ENCODE measurements at places on chromosomes 11 and 22. TPM values are rescaled to one million over a fixed set of nuclear protein-coding genes. Genes with fewer than 3 reads are reported as not detected.
A peak's percentile ranks its signal among the peaks of the same experiment; 100 is the strongest.

GRCh38 chr11:38169286-38169685 lies 1571.2 kb upstream of the RAG2 start:
- DNase-seq: no peak

- DNase-seq: peak; percentile 86
Measured at GRCh38 chr22:50157709-50158375, 12.7 kb upstream of the PANX2 start.

DNA sequence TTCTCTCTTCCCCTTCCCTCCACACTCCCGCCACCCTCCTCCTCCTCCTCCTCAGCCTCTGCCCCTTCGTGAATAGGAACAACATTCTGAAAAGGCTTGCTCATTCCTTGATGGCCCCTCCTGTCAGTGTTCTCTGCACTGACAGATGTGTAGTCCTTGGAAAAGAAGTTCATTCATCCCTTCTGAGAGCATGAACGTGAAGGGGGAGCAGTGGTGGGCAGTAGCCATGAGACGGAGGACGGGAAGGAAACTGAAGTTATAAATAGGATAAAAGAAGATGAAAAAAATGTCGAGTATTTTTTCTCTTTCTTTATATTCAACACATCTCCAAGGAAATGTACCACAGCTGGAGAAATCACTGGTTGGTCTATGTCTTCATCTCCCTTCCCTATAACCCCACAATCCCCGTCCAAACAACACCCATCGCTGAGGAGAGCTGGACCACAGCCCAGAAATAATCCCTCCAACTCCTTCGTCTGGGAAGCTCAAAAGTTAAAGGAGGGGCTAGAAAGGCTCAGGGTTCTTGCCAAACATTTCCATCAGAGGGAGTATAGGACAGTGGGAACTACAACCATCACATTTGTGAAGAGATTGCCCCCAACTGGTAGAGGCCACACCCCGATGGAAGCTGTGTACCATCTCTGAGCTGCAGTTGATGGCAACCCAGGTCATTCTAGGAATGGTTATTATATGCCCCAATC lies 33.5 kb downstream of the ETS1 start:
- no peak for DNase-seq

DNA sequence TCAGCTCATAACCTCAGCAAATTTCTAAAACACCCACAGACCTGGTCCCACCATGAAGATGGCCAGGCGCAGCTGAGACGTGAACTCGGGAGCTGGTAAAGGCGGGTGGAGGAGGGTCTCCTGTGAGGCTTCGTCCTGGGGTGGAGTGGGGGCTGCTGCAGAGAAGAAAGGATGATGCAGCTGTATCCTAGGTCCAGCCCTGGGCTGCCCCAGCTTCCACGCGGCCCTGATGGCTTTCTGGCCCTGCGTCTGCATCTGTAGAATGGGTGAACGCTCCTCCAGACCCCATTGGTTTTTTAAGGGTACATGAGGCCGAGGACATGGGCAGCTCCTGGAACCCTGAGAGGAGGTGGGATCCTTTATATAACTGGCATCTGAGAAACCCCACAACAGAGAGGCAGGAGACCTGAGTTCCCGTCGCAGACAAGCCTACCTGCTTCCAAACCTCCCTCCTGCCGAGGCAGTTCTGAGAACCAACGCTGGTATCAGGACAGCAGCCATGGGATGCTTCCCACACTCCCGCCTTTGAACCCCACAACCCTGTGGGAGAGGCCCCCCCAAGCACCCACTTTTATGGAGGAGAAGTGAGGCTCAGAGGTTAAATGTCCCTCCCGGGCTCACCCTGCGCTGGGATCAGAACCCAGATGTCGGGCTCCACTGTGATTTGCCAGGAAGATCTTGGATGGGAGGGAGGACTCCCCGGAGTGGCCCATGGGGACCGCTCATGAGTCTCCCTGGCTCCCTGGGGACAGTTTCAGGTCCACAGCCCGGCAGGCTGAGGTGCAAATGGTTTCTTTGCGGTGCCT lies 55.2 kb upstream of the FGF3 start:
- DNase-seq: peak; percentile 21

- no peak for DNase-seq
Measured at GRCh38 chr11:74739546-74740270, 8.5 kb upstream of the CHRDL2 start.

GRCh38 chr11:86013713-86014112 lies 55.2 kb downstream of the PICALM start:
- no peak for DNase-seq

- peak; percentile 67 for DNase-seq
Measured at GRCh38 chr22:39306456-39307361, 12.7 kb downstream of the RPL3 start.

DNA sequence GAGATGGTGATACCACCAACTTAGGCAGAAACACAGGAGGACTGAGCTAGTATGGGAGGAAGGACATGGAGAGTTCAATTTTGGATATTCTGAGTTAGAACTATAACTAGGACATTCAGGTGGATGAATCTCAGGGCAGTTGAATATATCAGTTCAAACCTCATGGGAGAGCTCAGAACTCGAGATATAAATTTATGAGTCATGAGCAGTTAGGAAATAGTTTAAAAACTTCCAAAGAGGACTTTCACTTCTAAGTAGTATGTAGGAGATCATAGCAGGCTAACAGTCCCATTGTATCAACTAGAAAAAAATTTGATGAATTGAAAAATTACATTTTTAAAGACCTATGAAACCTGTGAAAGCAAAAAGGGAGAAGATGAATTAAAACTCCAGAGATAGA lies 436.2 kb upstream of the LARGE1 start:
- DNase-seq: no peak

DNA sequence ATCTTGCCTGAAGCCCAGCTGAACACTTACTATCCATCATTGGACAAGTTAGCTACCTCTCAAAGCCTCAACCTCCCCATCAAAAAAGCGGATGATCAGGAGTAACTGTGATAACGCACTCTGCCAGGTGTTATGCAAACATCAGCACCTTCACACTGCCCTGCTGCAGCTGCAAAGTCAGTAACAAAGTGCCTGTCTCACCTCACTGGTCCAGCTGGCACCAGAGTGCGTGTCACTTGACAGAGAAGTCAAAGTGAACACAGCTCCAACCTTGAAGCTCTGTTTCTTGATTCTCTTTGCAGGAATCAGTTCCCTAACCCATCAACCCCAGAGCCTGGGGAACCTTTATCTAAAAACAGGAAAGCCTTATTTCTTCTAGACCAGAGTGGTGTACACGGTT lies 413.6 kb downstream of the CTTN start:
- DNase-seq: no peak

DNA sequence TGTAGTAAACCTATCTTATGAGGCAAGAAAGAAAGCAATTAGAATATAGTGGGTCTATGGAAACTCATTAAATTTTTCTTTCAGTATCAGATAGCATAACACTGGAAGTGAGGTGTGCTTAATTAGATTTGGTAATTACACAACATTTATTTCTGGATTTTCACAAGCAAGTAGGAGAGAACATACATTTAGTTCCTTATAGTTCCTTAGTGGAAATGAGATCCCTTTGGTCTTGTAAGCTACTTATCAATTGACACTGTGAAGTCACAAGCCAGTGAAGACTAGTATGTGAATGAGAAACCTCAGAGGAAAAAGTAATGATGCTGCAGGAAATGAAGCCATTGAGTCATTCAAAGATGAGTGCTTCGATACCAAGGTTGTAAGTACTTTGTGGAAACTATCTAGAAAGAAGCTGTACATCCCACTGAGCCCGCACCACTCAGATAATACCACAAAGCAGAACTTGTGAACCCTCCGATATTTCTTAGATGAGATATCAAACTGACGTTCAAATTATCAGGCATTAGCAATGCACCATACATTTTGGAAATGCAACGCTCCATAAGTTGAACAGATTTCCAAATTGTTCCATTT lies 53.5 kb downstream of the ENTHD1 start:
- no peak for DNase-seq

GRCh38 chr11:116813170-116813569 lies 9.9 kb downstream of the APOA4 start:
- DNase-seq: no peak

- DNase-seq: no peak
Measured at GRCh38 chr11:35206616-35207015, 67.6 kb downstream of the CD44 start.

DNA sequence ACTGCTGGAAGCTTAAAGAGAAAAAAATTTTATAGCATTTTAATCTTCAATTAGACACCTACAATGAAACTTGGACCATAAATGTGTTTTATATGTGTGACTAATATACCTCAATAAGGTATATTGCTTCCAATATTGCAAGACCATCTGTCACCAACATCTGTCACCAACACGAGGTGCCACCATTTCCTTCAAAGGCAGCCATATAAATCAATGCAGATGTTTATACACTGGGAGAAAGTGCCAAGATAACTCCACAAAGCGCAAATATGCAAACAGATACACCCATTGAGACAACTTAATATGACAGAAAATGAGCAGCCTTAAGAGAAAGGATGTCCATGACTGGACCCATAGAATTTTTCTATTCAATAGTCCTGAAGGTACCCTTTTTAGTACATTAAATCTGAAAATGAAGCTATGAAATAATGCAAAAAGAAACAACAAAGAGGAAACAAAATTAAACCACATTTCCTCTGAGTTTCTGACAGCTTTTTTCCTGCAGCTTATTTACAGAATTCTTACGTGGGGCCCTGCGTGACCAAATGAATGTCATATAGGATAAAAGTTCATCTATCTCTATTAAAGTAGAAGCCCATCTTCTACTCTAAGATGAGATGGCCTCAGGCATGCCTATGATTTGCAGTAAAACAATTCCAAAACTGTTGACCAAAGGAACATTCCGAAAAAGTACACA lies 12.5 kb downstream of the MPZL3 start:
- no peak for DNase-seq

DNA sequence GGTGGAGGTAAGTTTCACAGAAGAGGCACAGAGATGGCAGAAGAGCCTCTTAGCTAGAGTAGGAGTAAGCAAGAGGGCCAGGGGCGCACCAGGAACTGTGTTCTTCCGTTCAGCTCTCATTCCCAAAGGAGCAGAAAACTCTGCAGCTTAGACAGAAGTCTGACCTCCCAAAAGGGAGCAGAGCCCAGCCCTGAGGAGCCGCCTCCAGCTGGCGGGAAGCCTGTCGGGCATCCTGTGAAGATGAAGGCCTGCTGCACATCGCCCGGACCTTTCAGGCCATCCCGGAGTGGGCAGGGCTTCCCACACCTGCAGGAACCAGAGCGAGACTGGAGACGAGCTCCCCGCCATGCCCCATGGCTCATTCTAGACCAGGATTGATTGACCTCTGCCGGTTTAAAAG lies 1102.8 kb downstream of the BRD1 start:
- DNase-seq: no peak

GRCh38 chr11:130608287-130608686 lies 159.8 kb downstream of the ADAMTS15 start:
- DNase-seq: no peak

GRCh38 chr22:27223317-27224177 lies 566.2 kb downstream of the MIAT start:
- DNase-seq: no peak

DNA sequence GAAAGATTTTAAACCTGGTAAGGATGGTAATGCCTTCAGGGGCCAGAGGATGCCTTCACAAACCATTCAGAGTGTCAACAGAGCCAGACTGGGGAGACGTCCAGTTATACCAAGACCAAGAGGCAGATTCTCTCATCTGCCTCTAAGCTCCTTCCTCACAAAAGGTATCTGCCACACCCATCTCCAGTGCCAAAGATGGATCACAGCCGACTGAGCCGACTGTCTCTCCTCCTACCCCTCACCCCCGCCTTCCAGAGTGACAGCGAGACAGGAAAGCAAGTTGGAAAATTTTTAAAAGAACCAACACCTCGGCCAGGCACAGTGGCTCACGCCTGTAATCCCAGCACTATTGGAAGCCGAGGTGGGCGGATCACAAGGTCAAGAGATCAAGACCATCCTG lies 79.1 kb upstream of the AKIP1 start:
- no peak for DNase-seq

GRCh38 chr11:17845431-17845881 lies 110.9 kb downstream of the KCNC1 start:
- no peak for DNase-seq

GRCh38 chr11:35061516-35062440 lies 77.2 kb upstream of the CD44 start:
- no peak for DNase-seq

DNA sequence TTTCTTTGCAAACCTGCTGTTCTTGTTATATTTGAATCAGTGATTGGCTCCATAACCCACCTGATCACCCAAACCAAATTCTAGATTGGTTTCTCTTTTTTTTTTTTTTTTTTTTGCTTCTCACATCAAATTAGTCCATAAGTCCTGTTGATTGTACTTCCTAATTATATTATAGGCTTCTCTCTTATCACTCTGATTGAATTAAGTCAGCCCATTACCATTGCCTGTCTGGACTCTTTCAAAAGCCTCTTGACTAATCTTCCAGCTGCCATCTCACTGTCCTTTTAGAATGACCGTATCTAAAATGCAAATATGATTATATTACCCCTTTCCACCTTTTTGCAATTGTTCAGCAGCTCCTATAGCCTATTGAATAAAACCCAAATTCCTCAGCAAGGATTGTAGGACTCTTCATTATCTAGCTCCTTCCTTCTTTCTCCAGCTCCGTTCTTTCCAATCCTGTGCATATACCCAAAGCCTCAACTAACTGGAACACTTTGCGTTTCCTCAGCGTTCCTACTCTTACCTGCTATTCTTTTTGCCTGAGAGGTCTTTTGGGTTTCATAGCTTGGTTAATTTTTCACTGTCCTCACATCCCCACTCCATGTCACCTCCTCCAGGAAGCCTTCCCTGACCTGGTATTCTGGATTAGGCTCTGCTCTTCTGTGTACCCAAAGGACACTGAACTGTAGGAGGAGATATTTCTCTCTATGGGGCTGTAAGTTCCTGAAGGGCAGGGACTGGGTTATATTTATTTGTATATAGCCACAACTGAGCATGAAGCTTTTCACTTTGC lies 423.3 kb downstream of the TMEM135 start:
- DNase-seq: no peak

DNA sequence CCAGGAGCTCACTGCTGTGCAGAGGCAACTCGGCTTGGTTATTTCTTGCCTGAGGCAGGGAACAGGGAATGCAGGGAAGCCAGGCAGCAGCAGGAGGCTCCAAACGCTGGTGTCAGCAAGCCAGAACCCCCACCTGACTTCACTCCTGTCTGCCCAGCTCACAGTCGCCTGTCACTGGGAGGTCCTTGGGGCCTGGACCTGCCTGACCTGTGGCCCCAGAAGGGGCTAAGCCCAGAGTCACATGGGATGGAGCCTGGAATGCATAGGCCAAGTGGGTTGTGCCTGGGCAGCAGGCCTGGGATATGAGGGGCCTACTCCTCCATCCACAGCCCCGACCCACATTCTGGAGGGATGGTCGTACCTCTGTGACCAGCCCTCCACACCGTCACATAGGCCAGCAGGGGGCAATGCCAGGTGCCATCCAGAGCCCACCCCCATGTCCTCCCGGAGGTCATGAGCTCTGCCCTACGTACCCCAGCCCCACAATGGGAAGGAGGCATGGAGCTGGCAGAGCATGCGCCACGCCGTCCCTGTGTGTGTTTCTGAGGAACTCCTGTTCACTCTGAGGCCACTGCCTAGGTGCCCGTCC lies 5.2 kb downstream of the RASSF7 start:
- DNase-seq: no peak

Gene MAPK8IP2
- total RNA-seq: 1.7 TPM

Gene VPREB1
- total RNA-seq: not detected

Gene ZFP91
- 44.5 TPM for total RNA-seq

Gene A4GALT
- total RNA-seq: 19.4 TPM

Gene TMEM126B
- 49.6 TPM for total RNA-seq

Gene KRTAP5-7
- total RNA-seq: not detected

Gene POLDIP3
- 75.0 TPM for total RNA-seq

Gene DGCR6
- 4.5 TPM for total RNA-seq

Gene ZP1
- total RNA-seq: not detected

Gene GLB1L2
- 5.1 TPM for total RNA-seq

Gene PNPLA3
- 6.9 TPM for total RNA-seq
